Erythroblast (primary cell): ENCODE measurements at places on chromosomes 16 and 17.

GRCh38 chr16:67184453-67184994 is 761 bp upstream of the MATCAP1 start:
- no peak for DNase-seq

DNA sequence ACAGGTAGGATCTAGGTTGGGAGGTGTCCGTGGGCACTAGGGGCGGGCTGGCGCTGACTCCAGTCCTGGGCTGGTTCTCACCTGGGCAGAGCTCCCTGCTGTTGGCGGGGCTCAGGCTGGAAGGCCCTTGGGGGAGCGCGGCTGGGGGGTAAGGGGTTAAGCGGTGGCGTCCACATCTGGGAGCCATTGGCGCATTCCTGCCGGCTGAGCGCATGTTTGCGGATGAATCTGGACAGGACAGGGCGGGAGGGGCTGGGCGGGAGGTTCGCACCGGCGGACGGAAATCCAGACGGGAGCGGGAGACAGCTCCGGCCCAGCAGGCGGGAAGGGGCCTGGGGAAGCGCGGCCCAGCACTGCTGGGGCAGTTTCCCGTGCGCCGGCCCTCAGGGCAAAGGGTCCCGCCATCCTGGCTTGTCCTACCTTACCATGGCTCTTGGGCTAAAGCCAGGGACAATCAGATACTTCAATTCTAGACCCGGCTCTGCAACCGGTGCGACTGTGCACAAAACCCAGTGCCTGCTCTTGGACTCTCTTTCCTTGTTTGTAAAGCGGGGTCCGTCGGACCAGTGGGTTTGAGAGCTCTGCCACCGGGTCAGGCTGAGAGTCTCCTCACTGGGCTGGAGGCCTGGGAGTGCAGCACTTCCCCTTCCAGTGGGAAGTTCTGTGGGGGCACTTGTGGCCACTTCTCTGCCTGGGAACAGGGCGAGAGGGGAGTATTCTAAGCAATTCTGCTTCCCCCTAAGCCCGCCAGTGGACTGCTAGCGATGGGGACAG is 7.8 kb downstream of the RARA start:
- DNase-seq, result no peak

- no peak for DNase-seq
These were observed 12.0 kb upstream of the CDYL2 start for GRCh38 chr16:80816356-80816755.

GRCh38 chr16:48916566-48916965 is 306.6 kb upstream of the N4BP1 start:
- DNase-seq, result no peak

DNA sequence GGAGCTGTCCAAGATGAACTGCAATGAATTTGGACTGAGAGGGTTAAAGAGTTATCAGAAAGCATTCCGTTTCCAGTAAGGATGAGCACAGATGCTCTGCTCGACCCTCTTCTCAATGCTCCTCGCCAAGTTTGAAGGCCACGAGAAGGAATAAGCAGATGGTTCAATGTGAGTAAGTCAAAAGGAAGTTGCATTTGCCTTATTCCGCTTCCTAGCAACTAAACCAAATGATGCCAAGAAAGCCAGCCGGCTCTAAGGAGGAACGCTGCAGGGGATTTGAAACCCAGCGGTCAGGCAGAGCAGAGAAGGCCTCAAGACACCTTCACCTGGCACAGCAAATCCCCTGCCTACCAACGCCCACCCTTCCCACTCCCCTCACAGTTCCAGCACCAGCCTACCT is 52.1 kb upstream of the CNEP1R1 start:
- DNase-seq, result no peak

- no peak for DNase-seq
These were observed 137.4 kb upstream of the COX10 start for GRCh38 chr17:13931800-13932460.

DNA sequence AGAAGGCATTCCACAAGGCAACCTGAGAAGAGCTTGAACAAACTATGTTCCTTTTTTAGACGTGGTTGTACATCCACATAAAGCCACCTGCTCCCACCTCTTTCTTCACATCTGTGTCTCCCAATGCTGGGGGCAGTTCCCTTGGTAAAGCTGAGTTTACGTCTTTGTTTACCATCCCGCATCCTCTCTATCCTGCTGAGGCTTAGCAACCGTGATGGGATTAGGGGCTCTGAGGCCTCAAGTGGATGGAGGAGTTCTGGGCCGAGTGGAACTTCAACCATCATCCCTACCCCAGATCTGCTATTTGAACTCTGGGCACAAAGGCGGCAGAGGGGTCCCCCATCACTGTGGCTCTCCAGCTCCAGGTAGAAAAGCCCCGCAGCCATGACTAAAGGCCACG is 94.2 kb upstream of the CREBBP start:
- DNase-seq, result no peak

DNA sequence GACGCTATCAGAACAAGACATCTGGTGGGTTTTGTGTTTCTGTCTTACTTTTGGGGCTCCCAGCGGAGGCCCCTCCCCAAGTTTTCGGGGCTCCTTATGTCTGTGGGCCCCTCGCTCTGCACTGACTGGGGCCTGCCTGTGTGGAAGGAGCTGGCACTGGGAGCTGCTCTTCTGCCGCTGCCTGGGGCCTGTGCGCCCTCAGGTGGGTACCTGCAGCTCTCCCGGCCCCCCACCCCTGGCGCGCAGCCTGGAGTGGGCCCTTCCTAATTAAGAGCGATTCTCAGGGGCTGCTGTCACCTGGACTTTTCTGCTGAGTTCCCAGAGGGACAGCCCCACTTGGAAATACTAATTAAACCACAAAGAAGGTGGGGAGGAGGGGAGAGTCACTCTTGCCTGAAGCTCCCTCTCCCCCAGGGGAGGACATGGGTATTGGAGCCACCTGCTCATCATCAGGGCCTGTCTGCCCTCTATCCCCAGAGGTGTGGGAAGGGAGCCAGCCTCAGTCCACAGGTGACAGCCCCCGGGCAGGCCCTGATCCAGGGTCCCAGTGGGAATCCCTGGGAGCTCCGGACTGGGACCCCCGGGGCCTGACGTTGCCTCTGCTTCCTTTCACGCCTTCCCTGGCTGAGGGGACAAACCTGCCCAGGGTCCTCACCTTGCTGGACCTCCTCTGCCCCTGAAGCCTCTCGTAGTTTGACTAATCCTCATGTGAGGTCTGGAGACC is 36.5 kb downstream of the GSE1 start:
- no peak for DNase-seq

- DNase-seq, result no peak
These were observed 30.8 kb downstream of the FANCA start for GRCh38 chr16:89785523-89786155.

DNA sequence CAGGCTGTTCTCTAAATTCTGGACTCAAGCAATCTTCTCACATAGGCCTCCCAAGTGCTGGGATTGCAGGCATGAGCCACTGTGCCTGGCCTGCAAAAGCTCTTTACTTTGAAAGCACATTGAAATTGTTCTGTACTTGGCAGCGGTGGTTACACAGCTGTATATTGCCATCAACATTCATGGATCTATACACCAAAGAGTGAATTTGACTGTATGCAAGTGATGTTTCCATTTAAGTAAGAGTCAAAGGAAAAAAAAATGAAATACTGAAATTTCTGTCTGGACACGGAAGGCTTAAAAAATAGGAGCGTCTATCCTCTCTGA is 450.6 kb upstream of the PSMD7 start:
- DNase-seq, result no peak

DNA sequence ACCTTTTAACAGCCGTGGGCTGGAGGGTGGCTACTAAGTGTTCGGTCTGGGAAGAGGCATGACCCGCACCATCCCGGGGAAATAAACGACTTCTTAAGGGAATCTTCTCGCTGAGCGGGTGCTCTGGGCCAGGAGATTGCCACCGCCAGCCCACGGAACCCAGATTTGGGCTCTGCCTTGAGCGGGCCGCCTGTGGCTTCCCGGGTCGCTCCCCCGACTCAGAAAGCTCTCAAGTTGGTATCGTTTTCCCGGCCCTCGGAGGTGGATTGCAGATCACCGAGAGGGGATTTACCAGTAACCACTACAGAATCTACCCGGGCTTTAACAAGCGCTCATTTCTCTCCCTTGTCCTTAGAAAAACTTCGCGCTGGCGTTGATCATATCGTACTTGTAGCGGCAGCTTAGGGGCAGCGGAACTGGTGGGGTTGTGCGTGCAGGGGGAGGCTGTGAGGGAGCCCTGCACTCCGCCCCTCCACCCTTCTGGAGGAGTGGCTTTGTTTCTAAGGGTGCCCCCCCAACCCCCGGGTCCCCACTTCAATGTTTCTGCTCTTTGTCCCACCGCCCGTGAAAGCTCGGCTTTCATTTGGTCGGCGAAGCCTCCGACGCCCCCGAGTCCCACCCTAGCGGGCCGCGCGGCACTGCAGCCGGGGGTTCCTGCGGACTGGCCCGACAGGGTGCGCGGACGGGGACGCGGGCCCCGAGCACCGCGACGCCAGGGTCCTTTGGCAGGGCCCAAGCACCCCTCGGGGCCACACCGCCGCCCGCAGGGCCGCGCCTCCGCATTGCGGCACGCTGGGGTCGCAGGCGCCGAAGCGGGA is 3.6 kb upstream of the CBX4 start:
- DNase-seq, result no peak
